ENCODE measurements at places on chromosomes 1 and 21. TPM values are rescaled to one million over a fixed set of nuclear protein-coding genes. Genes with fewer than 3 reads are reported as not detected.

DNA sequence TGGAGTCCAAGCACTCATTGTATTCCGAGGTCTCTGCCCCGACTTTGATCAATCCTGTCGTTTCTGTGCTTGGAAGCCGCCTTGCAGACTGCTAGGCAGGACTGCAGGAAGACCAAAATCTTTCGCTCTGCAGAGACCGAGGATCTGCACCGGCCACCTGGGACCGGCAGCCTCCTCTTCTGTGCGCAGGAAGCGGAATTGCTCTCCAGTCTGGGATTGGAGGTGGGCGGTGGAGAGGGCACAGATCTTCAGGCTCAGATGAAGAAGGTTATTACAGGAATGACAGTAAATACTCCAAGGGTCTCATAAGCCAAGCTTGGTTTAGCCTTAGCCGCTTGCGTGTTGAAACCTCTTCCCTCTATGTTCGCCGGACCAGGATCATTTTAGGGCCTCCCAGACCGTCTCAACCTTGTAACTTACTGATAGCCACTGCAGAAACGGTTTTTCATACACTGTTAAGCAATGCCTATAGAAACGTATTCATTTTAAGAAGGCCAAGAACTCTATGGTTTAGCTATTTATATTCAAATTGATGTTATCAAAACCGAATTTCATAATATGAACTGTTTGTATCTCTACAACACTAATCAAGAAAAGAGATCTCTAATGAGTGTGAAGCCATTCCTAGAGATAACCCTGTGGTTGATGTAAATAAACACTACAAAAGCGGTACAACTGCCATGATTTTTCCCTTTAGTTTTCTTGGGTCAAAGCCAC, 1.1 kb downstream of the MIA3 start:
- DNase-seq = peak; percentile 21

GRCh38 chr21:44018813-44019567, 6.9 kb downstream of the TRAPPC10 start:
- no peak for DNase-seq

DNA sequence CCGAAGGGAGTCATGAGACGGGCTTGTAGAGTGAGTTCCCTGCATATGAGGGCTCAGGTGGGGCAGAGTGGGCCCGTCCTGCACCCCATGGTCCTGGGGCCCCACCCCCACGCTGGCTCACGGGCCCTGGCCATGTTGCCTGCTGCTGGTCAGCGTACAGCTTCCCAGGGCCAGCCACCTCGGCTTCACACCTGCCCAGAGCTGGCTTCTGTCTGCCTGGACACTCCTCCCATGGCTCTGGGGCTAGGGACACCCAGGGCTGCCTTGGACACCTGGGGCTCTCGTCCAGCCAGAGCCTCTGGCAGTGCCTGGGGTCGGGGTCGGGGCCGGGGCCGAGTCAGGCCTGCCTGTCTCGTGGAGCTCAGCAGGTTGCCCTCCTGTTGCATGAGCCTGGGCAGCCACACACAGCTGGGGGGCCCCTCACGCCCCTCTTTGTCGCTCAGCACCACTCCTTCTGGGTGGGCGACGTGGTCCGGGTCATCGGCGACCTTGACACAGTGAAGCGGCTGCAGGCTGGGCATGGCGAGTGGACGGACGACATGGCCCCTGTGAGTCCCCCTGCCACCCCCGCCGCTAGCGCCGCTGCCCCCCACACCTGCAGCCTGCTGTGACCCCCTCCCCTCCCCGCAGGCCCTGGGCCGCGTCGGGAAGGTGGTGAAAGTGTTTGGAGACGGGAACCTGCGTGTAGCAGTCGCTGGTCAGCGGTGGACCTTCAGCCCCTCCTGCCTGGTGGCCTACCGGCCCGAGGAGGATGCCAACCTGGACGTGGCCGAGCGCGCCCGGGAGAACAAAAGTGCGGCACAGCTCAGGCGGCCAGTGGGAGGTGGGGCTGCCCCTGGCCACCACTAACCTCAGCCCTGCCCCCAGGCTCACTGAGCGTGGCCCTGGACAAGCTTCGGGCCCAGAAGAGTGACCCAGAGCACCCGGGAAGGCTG, 5.5 kb upstream of the MMP23B start:
- no peak for DNase-seq

- no peak for DNase-seq
These were observed 336.4 kb downstream of the SMYD3 start for GRCh38 chr1:246170574-246171261.

DNA sequence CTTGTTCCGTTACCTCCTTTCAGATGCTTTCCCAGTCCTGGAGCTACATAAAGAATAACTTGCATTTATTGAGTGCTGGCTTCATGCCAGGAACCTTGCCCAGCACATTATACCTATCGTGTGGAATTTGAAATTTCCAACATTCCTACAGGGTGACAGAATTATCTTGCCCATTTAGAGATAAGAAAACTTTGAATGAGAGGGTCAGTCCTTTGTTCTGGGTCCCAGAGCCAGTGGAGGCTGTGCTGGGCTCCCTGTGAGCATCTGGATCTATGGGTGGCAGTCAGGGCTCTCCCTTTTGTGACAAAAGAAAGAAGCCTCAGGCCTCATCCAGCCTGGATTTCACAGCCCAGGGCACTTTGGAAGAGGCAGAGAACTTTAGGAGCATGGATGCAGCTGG, 3.2 kb downstream of the GSTM4 start:
- no peak for DNase-seq

- DNase-seq = no peak
These were observed 17.6 kb downstream of the RNF11 start for GRCh38 chr1:51253691-51254090.

DNA sequence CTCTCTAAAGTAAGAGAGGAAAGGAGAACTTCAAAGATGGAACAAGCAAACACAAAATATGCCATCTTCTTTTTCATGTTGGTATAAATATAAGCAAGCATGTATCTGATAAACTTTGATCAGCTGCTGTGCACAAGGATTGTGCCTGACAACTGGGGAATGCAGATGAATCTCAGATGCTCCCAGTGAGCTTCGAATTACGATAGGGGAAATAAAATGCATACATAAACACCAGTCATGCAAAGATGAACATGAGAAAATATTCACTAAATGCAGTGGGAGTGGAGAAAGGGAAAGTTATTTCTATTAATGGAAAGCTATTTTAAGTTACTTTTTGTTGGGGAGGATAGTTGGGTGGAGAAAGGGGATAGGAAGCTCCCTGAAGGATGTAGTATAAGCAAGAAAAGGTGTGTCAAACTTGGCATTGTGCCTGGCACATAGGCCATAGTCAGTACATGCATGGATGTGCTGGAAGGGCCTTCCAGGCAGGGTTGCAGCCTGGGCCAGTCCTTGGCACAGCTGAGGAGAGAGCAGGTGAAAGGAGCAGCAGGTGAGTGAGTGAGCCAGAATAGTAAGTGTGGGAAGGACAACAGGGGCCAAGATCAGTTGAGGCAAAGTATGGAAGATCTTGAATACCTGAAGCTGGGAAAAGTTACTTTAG, 57.8 kb upstream of the PGD start:
- DNase-seq = no peak

DNA sequence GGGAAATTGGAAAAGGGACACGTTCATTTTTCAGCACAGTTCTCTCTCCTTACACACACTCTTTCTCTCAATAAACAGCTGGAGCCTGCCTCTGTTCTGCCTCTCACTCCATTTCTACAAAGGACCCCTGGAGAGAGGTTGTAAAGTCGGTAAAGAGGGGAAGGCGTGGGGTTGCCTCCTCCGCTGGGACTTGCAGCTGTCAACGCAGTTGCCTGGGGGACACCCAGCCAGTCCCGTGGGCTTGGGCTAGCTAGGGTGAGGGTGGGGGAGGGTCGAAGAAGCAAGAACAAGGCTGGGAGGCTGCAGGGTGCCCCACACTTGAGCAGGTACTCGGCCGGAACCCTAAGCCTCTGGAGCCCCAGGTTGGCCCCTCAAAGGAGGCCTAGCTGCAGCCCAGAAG, 27.6 kb downstream of the C1orf216 start:
- no peak for DNase-seq

DNA sequence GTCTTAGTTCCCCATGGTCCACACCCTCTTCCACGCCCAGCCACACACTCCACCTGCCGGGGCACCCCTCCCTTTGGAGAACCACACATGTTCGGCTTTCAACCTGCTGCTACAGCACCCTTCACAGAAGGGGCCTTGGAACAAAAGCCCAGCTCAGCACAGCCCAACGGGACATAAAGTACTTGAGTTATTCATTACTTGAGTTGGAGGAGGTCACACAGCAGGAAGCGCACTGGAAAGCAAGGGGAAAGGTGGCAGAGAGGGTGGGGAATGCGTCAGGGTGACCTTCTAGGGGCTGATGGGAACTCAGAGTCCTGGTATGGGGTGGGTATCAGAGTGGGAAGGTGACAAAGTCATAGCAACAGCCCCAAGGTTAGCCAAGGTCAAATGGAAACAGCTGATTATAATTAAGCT, 3.0 kb upstream of the ATP1B1 start:
- no peak for DNase-seq

GRCh38 chr1:236425031-236425663, 31.1 kb downstream of the EDARADD start:
- DNase-seq = peak; percentile 41

- no peak for DNase-seq
These were observed 1.5 kb upstream of the ASCL5 start for GRCh38 chr1:201128476-201128875.

DNA sequence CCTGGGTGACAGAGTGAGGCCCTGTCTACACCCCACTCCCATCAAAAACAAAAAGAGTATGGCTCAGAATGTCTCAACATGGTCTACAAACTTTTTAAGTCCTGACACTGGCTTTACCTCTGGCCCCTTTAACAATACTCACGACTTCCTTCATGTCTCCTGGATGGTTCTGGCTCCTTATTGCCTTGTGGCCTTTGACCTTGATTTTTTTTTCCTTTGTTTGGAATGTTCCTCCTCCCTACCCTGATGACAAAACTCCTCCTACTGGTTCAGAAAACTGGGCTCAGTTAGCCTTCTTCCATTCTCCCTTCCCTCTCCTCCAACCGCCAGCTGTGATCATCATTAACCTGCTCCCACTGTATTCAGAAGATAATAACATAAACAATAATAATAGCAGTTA, 4.6 kb upstream of the SOAT1 start:
- peak; percentile 58 for DNase-seq

DNA sequence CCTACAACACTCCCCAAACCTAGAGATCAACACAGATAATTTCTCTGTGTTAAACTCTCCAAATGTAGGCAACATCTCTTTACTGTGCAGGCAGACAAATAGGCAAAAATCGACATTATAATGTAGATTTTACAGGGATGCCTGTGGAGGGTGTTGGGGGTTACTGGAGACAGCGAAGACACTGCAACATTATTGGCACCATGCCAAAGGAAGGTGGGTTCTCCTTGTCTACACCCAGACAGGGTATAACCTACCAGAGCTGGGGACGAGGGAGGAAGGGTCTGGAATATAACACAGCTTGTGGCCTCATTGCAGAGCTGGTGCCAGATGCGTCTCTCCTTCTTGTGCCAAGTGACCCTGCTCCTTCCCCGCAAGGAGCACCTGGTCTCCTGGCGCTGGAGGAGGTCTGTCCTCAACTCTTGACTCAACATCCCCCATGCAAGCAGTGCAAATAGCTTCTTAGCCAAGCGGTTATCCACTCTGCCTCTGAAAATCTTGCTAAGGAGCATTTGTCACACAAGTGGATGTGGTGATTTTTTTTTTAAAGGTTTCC, 404.0 kb downstream of the PRDM2 start:
- no peak for DNase-seq

DNA sequence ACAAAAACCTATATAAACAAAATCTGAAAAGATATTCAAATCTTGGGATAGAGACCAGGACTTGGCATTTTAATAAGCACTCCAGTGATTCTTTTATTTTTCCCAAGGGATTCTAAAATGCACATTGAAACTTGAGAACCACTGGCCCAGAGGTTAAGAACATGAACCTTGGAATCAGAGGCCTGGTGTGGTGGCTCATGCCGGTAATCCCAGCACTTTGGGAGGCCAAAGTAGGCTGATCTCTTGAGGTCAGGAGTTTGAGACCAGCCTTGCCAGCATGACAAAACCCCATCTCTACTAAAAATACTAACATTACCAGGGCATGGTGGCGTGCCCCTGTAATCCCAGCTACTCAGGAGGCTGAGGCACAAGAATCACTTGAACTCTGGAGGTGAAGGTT, 12.9 kb upstream of the CEP85 start:
- DNase-seq = no peak

DNA sequence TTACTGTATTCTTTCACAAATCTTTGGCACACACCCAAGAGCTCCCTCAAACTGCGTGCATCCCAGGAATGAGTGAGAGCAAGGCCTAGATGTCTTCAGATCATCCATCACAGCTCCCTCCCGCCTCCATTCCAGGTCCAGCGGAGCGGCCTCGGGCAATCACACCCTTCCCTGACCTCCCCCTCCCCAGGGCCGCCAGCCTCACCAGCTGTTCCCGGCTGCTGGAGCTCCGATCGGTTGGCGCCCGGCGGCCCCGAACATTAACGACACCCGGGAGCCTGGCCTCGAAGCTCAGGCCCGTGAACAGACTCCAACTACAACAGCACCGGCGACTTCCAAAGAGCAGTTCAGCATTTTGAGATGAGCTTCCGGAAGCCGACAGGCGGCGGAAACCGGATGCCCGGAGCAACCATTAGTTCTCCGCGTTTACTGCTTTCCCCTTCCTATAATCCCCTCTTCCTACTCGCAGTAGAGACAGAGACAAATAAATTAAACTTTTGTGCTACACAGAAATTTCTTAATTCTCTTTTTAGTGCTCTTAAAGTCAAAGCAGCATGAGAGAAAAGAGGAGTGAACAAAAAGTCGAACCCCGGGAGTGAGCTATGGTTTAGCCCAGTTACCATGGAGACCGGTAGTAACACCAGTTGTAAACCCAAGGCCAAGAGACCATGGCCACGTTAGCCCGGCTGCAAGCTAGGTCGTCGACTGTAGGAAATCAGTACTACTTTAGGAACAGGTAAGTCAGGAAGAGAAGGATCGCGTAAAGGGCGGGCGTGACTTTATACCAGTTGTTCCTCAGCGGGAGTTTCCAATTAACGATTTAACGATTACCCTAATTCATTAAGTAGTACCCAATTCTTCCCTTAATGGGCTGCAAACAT, at the start of the genes GPATCH2 and SPATA17:
Gene GPATCH2 (minus strand): TSS at position 380 of the 881 bp plus-strand sequence. CDS start 119 bp downstream, at position 261.
Gene SPATA17 (plus strand): TSS at position 634 of the 881 bp plus-strand sequence. CDS start 35 bp downstream, at position 669.
- DNase-seq = peak; percentile 84

- no peak for DNase-seq
These were observed 9.0 kb downstream of the TGFBR3 start for GRCh38 chr1:91876781-91877573.

GRCh38 chr1:165381745-165382505, 25.4 kb upstream of the LMX1A start:
- no peak for DNase-seq

Gene ANGPTL1
- not detected for total RNA-seq

Gene BEND5
- total RNA-seq = 0.57 TPM

Gene NR5A2
- total RNA-seq = 9.1 TPM

Gene FCAMR
- total RNA-seq = not detected

Gene ARL8A
- 27.8 TPM for total RNA-seq

Gene HMCN1
- 0.49 TPM for total RNA-seq

Gene PLEKHM2
- 38.6 TPM for total RNA-seq

Gene SLC2A5
- 0.70 TPM for total RNA-seq

Gene TNFRSF4
- not detected for total RNA-seq

Gene ARF1
- 378 TPM for total RNA-seq

Gene SOX13
- total RNA-seq = 31.5 TPM

Gene TTLL7
- 0.75 TPM for total RNA-seq
